NCI-H1417 (cell line): ENCODE measurements at places on chromosomes 5 and 9.

DNA sequence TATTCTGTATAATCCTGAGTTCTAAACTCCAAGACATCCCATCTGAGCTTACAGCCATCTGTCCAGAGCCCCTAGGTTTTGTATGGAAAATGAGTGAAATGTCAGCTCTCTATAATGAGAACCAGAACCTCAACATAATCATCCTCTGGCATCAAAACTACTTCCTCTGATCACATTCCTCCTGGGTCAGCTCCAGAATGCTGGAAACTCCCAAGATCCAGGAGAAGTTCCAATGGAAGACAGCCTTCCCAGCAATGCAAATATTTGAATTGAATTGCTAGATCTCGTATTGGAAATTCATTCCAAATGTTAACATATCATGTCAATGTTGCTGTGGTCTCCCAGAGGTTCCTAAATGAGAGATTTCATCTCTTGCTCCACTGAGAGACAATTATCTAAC is 23.8 kb downstream of the C9 start:
- no peak for DNase-seq

- DNase-seq, result peak; percentile 5
Observed at GRCh38 chr5:175718401-175719108, 60.7 kb downstream of the HRH2 start.

- DNase-seq, result no peak
Observed at GRCh38 chr9:93578844-93579243, 2.5 kb downstream of the PHF2 start.

GRCh38 chr9:93154293-93154903 is 20.3 kb upstream of the NINJ1 start:
- DNase-seq, result peak; percentile 31

DNA sequence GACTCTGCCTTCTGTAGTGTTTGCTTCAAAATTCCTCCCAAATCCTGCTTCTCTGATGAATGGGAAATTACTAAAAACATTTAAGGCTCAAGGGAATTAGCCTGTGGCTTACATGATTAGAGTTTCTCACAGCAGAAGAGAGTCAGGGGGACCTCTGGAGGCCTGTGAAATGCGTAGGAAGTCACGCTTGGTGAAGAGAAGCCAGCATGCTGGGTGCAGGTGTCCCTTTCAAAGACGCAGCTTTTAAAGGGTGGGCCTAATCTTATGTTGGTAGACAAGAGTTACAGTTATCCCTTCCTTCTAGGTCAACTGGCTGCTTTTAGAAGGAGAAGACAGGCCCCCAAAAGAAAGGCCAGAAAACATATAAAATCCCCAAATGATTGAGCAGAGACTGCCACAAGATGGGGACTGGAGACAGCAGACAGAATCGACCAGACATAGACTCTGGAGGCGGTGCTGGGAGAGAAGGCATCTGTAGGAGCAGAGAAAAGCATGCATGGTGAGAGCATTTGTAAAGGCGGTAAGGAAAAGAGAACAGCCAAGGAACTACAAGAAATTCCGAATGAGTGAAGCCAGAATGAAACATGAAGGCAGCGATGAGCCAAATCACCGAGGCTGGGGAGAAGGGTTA is 42.3 kb downstream of the B4GALT1 start:
- DNase-seq, result no peak

DNA sequence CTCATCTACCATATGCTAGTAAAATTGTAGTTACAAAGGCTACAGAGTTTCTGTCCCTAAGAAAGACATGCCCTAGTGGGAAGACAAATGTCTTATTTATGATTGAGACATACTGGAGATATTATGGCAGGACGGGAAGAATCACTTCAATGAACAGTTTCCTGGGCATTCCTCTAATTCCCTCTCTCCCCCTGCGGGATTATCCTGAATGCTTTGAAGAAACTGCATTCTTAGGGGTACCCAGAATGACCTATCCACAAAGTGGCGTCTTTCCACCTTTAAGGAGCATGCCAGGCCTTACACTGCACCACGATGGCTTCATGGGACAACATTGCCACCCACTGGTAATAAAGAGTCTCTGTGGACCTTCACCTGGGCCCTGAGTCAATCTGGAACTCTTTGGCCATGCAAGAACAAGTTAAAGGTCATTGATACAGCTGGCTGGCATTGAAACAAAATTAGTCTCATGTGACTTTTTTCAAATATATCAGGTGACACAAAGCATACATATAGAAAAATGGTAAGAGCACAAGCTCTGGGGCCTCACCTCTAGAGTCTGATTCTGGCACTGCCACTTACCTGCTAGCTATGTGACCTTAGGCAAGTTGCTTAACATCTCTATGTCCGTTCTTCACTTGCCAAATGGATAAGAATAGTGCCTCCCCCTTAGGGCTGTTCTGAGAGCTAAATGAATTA is 32.0 kb downstream of the ANKRD55 start:
- peak; percentile 70 for DNase-seq

DNA sequence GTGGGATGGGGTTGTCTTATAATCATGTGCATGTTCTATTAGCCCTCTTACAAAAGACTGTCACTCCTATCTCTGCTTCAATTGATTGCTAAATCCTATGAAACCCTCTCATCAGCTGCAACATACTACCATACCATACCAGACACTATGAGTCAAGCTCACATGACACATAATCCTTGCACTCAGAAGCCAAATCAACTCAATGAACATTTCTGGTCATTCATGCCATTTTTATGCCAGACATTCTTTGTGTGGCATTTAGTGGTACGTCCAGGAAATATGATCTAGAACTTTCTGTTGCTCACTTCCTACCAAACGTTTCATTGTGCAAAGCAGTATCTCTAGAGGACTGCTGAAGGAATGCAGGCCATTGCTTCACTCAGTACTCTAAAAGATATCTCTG is 159.2 kb upstream of the GNA14 start:
- no peak for DNase-seq

GRCh38 chr9:77375956-77376532 is 198.7 kb downstream of the VPS13A start:
- DNase-seq, result no peak

DNA sequence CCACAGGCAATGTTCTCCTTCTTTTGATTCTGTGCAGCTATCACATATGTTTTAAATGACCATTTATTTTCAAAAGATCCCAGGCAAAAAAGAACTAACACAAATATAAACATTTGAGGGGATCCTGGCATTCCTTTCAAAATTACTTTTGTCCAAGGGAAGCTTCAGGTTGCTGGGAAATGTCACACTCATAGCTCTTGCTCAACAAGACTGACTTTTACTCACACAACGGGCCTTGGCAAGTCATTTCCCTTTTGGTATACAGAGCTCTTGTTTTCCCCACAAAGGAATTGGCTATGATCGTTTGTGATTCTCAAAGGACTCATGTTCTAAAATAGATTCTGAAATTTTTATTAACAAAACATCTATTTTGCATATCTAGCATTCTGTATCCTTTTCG is 4.5 kb upstream of the PALM2AKAP2 start:
- no peak for DNase-seq

- DNase-seq, result no peak
Observed at GRCh38 chr5:160921423-160922285, 69.6 kb upstream of the ATP10B start.

- DNase-seq, result no peak
Observed at GRCh38 chr5:14733661-14734060, 69.1 kb downstream of the OTULIN start.

- DNase-seq, result no peak
Observed at GRCh38 chr5:172827841-172828240, 6.2 kb upstream of the ERGIC1 start.

DNA sequence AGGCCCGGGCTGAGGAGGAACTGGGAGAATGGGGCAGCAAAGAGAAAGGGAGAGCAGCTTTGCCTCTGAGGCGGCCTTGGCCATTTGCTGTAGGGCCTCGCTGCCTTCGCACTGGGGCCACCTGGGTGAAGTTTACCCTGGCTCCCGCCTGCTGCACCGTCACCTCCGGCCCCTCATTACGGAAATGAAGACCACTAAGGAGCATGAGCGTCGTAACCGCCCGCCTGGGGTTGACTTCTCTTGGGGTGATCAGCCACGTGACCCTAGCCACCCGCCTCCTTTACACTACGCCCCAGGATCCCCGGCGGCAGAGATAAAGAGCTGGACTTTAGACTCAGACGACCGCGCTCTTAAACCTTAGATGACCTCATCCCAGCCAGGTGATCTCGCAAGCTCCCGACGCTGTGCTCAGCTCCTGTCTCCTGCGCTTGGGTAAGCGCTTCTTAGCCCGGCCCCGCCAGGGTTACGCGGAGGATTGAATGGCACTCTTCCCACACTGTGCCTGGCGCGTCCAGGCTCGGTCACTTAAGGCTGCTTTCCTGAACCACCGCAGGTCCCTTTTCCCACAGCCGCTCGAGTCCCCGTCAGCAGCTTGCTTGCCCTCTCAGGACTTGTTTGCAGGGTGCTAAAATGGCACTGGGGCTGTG is 107.9 kb upstream of the LARP1 start:
- no peak for DNase-seq

DNA sequence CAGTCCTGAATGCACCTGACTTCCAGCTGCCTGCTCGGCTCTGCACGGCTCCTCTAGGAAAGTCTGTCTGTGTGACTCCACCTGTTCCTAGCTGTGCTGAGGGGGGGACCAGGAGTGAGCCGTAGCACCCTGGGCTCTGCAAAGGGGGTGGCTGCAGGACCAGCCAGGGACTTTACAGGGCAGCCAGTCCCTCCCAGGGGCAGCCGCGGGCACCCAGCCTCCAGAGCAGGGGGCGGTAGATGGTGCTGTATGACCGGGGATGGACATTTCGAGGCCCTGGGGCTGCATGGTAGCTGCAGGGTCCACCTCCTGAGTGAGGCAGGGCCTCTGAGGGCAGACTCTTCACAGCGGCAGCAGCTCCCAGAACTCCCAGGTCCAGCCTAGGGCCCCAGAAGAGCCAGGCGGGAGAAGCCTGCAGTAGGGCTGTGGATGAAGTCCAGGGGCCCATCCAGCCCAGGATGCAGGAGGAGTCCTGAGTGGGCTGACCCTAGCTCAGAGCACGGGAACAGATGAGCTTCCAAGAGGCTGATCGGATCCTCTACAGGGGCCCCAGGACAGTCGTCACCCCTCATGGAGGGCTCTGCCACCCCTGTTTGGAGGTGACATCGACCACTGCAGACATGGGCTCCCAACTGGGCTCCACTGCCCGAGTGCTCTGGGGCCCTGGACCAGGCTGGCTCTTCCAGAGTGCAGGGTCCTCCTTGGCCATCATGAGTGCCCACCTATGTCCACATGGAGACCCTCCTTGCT is 105.4 kb downstream of the ZNF354C start:
- DNase-seq, result no peak

GRCh38 chr5:4901305-4901811 is 238.8 kb upstream of the ADAMTS16 start:
- DNase-seq, result no peak

DNA sequence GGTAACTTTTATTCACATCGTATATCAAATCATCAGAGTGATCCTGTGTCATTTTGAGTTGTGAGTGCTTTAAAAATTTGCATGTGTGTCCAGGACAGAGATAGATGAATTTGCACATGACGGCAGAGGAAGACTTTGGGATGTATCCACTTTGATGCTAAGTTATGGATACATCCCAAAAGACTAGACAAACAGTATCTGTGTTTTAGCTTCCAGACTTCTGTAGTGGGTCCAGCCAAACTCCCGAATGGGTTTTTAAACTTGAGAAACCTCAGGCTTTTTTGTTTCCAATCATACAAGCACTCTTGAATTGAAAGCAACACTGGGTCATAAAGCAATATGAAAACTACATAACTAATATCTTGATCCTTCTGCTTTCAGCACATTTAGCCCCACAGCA is 213.8 kb downstream of the C9orf152 start:
- DNase-seq, result no peak

DNA sequence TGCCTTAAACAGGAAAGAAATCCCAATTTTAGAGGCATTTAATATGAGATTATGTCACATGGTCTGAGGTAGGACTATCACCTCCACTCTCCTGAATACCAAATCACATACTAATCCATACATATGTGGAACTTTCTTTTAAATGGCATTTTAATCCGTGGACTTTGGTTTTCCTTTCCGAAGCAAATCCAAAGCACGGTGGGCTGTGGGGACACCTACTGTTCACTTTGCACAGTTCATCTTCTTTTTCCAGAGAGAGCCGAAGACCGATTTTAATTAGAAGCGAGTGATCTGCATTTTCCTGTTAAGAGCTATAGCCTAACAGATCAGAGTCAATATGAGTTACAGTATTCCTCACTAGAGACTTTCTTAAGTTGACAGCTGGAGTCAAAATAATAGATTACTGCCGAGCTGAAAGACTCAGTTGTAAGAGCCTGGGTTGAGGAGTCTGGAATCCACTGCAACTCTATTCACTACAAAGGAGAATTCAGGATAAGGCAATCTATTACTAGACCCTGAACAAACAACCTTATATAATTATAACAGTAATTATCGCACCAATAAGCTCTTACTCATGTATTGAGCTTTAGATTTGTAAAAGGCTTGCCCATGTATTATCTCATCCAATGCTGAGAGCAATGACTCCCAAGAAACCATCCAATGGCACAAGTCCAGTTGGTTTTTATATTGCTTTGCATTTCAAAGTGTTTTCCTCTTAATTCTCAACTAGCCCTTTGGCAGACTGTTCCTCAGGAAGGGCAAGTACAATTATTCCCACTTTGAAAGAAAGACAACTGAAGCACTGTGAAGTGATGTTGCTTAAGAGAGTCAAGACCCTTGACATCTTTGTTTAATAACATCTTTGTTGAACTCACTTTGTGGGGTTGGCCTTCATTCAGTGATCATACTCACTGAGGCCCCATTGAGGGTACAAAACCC is 144.7 kb downstream of the TRPM6 start:
- no peak for DNase-seq

GRCh38 chr9:22279636-22280035 is 167.0 kb upstream of the DMRTA1 start:
- no peak for DNase-seq

- DNase-seq, result no peak
Observed at GRCh38 chr9:124062172-124062571, 50.6 kb downstream of the LHX2 start.
